NCI-H1048 (cell line): ENCODE measurements at places on chromosomes 1 and 21.
A peak's percentile ranks its signal among the peaks of the same experiment; 100 is the strongest.

- DNase-seq: peak; percentile 29
These were observed 15.7 kb downstream of the MATN1 start for GRCh38 chr1:30707412-30708360.

DNA sequence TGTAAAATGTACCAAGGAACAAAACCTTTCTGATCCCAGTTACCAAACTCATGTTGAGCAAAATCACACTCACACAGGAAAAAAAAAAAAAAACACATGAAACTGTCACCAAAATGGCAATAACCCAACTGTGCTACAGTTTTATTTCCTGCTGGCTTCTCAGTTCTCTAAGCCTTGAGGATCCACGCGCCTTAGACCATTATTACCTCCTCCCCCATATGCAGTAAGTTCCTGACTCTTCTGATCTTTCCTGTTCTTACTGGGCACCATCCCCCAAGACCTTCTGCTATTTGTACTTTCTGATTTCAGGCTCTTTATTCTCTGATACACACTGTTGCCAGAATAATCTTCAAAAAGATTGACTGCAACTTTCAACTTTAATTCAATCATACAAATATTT, 79.6 kb downstream of the SLC45A1 start:
- DNase-seq: no peak

- no peak for DNase-seq
These were observed 139.5 kb downstream of the ZNF326 start for GRCh38 chr1:90134175-90134955.

DNA sequence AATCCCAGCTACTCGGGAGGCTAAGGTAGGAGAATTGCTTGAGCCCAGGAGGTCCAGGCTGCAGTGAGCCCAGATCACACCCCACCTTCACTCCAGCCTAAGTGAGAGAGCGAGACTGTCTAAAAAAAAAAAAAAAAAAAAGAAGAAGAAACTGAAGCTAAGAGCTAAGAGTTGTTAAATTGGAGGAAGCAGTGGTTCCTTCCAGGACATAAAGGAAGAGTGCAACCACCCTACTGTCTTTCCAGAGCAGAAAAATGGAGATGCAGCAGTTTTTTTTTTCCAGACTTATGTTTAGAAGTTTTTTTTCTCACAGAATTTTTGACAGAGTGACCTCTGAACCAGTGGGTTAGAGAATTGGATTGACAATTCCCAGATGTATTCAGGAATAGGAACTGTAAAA, 88.7 kb downstream of the HLX start:
- no peak for DNase-seq

DNA sequence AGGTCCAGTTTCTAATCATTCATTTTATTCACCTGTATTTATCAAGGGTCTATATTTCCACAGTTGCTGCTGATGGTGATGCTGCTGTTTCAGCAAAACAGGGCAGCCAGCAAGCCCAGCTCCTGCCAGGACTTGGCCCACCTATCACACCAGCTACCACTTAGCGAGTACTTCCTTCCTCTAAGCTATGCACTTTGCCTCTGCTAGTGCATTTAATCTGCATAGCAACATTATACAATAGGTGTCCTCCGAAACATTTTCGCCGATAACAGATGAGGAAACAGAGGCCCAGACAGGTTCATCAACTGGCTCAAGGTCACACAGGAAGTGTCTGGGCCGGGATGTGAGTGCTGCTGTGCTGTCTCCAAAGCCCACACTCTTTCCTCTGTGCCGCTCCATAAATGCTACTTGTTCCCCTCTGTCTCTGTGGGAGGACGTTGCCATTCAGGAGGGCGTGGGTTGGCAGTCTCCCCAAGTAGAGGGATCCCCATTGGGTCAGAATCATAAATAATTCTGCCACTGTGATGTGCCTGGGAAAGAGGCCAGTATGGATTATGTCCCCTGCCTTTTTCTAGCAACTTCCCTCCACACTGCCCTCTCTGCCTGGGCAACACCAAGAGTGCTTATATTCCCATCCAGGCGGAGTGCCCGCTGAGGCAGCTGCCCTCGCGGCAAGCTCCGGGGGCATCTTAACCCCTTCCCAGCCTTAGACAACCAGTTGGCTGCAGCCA, 9.4 kb upstream of the PLEKHA6 start:
- DNase-seq: no peak

DNA sequence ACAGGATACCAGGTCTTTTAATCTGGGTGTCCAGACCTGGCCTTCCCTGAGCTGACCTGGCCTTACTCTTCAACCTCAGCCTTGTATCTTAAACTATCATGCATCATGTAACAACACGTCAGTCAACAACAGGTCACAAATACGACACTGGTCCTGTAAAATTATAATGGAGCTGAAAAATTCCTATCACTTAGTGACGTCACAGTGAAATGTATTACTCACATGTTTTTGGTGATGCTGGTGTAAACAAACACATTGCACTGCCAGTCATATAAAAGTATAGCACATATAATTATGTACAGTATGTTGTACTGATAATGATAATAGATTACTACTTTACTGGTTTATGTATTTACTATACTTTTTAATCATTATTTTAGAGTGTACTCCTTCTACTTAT, 31.5 kb downstream of the ESRRG start:
- DNase-seq: no peak

DNA sequence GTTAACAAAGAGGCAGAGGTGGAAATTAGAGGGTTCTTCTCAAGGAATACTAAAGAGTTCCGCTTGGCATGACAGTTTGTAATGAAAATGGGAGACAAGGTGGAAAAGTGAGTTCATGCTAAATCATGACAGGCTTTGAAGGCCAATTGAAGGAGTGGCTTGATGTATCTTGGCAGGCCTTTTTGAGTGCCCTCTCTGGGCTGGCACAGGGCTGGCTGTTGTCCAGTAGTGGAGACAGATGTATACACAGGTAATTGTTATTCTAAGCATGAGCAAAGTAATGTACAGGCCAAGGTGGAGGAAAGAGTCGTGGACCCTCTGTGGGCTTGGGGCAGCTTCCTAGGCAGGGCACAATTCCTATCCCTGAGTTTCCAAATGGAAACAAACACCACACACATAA, 196.7 kb upstream of the GALNT2 start:
- no peak for DNase-seq

- DNase-seq: no peak
These were observed 16.1 kb downstream of the ENSA start for GRCh38 chr1:150613061-150613920.
